ENCODE measurements at places on chromosomes 4 and X.

- DNase-seq = peak; percentile 23
These were observed 23.4 kb upstream of the CT47A1 start for GRCh38 chrX:121008920-121009319.

DNA sequence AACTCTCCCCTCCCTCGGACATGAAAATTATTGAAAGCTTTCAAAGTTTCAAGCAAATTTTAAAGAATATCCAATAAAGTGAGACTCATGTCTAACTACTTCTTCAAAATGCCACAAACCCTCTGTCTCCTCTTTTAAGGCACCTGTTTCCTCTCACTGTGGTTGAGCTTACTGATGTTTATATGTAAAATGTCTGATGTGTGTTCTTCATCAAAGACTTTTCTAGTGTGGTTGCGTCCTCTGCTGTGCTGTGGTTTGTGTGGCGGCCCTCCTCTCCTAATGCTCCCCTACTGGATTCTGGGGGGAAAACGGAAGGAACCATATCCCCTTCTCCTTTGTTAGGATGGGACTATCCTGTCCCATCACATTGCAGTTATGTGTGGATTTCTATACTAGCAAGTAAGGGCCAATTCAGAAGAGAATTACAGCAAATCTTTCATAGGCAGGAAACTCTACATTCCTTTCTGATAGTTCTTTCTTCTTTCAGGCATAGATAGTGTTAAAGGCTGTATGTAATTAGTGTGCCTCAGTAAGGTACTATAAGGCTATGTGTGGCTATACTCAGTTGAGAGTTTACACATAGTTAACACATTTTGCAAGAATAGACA, 221.0 kb upstream of the GPRIN3 start:
- DNase-seq = no peak

DNA sequence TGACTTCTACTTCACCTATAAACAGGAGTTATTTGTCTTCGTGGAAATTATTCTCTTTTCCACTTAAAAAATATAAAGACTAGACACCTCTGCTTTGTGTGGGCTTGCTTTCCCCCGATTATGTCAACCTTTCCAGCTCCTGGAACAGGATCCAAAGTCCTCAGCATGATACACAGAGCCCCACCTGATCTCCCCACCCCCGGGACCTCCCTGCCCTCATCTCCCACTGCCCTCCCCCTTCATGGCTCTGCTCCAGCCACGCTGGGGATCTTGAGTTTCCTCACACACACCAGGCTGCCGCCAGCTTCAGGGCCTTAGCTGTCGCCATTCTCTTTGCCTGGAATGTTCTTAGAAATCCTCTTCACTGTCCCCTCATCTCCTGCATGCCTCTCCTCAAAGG, 55.3 kb downstream of the MBNL3 start:
- no peak for DNase-seq

GRCh38 chr4:144357975-144358374, 217.5 kb upstream of the GYPA start:
- no peak for DNase-seq

DNA sequence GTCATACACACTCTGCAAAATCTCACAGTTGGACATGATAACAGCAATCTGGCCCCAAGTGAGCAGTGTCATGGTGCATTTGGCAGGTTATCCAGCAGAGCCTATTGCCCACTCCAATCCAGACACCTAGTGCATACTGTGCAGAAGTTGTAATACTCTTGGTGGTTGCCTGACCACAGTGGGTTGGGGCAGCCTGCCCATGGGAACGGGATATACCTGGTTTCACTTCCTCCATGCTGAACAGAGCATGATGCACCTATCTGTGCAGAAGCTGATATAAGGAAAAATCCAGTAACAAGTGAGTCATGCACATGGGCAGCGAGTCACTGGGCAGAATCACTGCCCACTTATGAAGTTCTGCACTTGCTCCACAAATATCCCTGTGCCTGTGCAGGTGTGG, 105.3 kb upstream of the IGSF1 start:
- no peak for DNase-seq
